ENCODE measurements at places on chromosomes 11 and 22. TPM values are rescaled to one million over a fixed set of nuclear protein-coding genes. Genes with fewer than 3 reads are reported as not detected.

Gene HEPHL1
- total RNA-seq, result not detected

Gene TMPRSS6
- total RNA-seq, result not detected

Gene ANO3
- 0.90 TPM for total RNA-seq

Gene DGCR6
- total RNA-seq, result 5.2 TPM

Gene APOBEC3C
- total RNA-seq, result 4.6 TPM

Gene CLMP
- total RNA-seq, result 5.7 TPM

Gene PIH1D2
- 3.5 TPM for total RNA-seq

Gene OR8A1
- not detected for total RNA-seq

Gene GGTLC2
- not detected for total RNA-seq

Gene CDON
- total RNA-seq, result 50.5 TPM

Gene ARHGAP20
- total RNA-seq, result not detected

Gene LMO2
- total RNA-seq, result 0.92 TPM

Gene CRYAB
- not detected for total RNA-seq
